RWPE2 (cell line): ENCODE measurements at places on chromosomes 1 and 21.

GRCh38 chr1:116286541-116286971 is 86.5 kb upstream of the ATP1A1 start:
- DNase-seq = no peak
- no peak overlapping the region for H3K4me3 ChIP-seq
- H3K27ac ChIP-seq = peak overlapping the region; percentile 9
- no peaks in the 10 kb centered on the region for H3K27me3 ChIP-seq
- H3K36me3 ChIP-seq = no peaks in the 10 kb centered on the region

DNA sequence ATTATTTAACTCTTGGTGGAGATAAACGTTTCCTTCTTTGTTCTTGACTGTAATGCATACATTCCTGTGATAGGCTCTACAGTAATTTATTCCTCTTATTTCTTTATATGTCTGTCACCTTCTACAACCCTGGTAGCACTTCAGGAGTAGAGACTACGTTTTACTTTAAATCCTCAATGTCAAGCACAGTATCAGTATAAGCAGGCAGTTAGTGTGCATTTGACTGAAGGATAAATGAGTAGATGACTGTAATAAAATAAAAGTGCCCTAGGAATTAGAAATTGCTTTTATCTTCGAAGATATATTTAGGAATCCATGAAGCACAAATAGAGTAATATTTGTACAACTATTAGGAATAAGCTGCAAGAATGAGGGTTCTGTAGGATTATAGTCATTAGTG is 599.6 kb upstream of the PRMT6 start:
- H3K4me1 ChIP-seq = no peaks in the 10 kb centered on the region
- no peaks in the 10 kb centered on the region for H3K36me3 ChIP-seq
- H3K27me3 ChIP-seq = no peaks in the 10 kb centered on the region
- no peak for DNase-seq
- no peak overlapping the region for H3K4me3 ChIP-seq

GRCh38 chr1:21490774-21491487 is 18.3 kb upstream of the ALPL start:
- no peak overlapping the region for H3K27ac ChIP-seq
- no peaks in the 10 kb centered on the region for H3K27me3 ChIP-seq
- no peak for DNase-seq
- H3K4me3 ChIP-seq = no peak overlapping the region
- H3K4me1 ChIP-seq = no peaks in the 10 kb centered on the region
- no peaks in the 10 kb centered on the region for H3K36me3 ChIP-seq

- no peaks in the 10 kb centered on the region for H3K27me3 ChIP-seq
- no peak overlapping the region for H3K4me3 ChIP-seq
- H3K4me1 ChIP-seq = no peaks in the 10 kb centered on the region
- no peak for DNase-seq
- no peak overlapping the region for H3K27ac ChIP-seq
- H3K36me3 ChIP-seq = no peaks in the 10 kb centered on the region
Observed at GRCh38 chr1:171116676-171117075, 26.0 kb downstream of the FMO3 start.

DNA sequence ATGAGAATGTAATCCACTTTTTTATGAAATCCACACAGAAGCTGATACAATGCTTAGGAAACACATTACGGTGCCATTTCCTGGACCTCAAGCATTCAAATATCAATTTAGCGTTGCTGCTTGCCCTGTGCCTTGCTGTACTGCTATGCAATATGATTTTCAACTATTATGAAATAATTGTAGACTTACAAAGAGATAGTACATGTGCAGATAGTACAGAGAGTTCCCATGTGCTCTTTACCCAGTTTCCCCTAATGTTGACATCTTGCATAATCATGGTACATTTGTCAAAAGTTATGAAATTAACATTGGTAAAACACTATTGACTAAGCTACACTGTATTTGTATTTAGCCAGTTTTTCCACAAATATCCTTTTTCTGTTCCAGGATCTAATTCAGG is 37.7 kb upstream of the PTBP2 start:
- no peaks in the 10 kb centered on the region for H3K27me3 ChIP-seq
- H3K36me3 ChIP-seq = no peaks in the 10 kb centered on the region
- H3K4me1 ChIP-seq = no peaks in the 10 kb centered on the region

GRCh38 chr1:225485226-225485625 is 57.4 kb upstream of the LBR start:
- H3K36me3 ChIP-seq = no peaks in the 10 kb centered on the region
- H3K4me3 ChIP-seq = no peak overlapping the region
- no peaks in the 10 kb centered on the region for H3K4me1 ChIP-seq

- no peak overlapping the region for H3K27ac ChIP-seq
- H3K27me3 ChIP-seq = no peaks in the 10 kb centered on the region
- no peak overlapping the region for H3K4me3 ChIP-seq
- DNase-seq = no peak
Observed at GRCh38 chr1:11784993-11785769, 20.6 kb downstream of the MTHFR start.

GRCh38 chr1:168760241-168760640 is 31.2 kb upstream of the DPT start:
- no peaks in the 10 kb centered on the region for H3K36me3 ChIP-seq
- peaks cover 5% of the 10 kb centered on the region for H3K4me1 ChIP-seq
- H3K27ac ChIP-seq = no peak overlapping the region
- DNase-seq = no peak
- no peaks in the 10 kb centered on the region for H3K27me3 ChIP-seq

DNA sequence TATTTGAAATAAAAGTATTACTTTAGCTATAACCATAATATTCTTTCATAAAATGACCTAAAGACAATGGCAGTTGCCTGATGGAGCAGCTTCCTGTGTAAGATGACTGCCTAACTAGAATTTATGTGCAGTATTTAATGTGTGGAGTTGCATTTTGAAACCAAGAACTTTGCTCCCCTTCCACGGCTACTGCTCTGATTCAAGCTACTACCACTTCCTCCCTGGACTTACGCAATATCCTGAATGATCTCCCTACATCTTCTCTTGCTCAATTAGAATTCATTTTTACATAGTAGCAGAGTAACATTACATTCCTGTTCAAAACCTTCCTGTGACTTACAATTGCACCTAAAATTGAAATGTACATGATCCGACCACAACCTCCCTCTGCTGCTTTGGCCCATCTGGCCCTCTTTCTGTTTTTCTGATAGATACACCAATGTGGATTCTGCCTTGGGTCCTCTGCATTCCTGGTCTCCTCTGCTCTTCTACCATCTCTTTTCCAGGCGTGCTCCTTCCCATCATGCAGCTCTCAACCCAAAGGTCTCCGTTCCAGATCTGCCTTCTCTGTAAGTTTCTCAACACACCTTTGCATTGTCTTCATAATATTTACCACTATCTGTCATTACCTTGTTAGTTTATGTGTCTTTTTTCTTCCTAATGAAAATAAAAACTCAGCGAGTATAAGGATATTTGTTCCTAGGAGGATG is 47.4 kb upstream of the USP25 start:
- peak overlapping the region; percentile 94 for H3K27ac ChIP-seq
- peaks cover 21% of the 10 kb centered on the region for H3K4me1 ChIP-seq
- H3K27me3 ChIP-seq = no peaks in the 10 kb centered on the region
- H3K4me3 ChIP-seq = no peak overlapping the region
- DNase-seq = no peak

- no peak for DNase-seq
- no peak overlapping the region for H3K27ac ChIP-seq
- no peaks in the 10 kb centered on the region for H3K27me3 ChIP-seq
- no peak overlapping the region for H3K4me3 ChIP-seq
- H3K4me1 ChIP-seq = no peaks in the 10 kb centered on the region
- H3K36me3 ChIP-seq = no peaks in the 10 kb centered on the region
Observed at GRCh38 chr1:2795926-2796325, 5.6 kb downstream of the TTC34 start.

DNA sequence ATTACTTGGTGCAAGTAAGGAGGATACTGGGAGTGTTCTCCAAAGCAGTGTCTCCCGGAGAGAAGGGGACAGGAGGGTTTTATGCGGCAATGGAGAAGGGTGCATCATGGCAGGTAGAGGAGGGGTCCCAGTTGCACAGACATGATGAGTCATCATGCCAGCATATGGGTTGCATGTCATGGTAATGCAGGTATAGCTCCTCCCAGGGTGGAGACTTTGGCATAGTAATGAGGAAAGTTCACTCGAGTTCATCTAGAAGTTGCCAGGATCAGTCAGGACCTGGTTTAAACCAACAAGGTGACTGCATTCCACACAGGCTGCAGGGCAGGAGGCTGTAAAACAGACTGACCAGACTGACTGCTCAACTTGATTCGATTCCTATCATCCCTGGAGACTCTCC is 355.7 kb upstream of the DUSP10 start:
- no peaks in the 10 kb centered on the region for H3K4me1 ChIP-seq
- H3K27me3 ChIP-seq = no peaks in the 10 kb centered on the region
- no peak overlapping the region for H3K4me3 ChIP-seq
- no peak for DNase-seq
